ENCODE measurements at places on chromosomes 4 and X.

- no peak for DNase-seq
Observed at GRCh38 chrX:136210806-136211205, 40.4 kb downstream of the MAP7D3 start.

GRCh38 chrX:149453030-149453429, 52.1 kb downstream of the IDS start:
- no peak for DNase-seq

- DNase-seq = no peak
Observed at GRCh38 chr4:126028876-126029275, 714.1 kb downstream of the FAT4 start.

DNA sequence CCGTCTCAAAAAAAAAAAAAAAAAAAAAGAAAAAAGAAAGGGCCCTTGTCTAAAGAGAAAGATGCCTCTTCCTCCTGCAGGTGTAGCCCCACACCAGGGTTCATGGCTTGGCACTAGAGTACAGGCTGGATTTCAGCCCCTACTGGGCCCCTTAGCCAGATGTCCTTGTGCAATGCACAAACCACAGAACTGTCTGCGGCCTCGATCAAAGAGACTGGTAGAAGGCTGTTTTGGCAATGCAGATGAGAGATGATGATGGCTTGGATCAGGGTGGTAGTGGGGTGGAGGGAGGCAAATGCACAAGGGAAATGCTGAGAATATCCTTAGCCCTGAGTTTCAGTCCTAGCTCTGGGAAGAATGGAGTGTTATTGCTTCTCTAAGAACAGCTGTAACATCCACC, 26.5 kb upstream of the TSR2 start:
- DNase-seq = no peak

DNA sequence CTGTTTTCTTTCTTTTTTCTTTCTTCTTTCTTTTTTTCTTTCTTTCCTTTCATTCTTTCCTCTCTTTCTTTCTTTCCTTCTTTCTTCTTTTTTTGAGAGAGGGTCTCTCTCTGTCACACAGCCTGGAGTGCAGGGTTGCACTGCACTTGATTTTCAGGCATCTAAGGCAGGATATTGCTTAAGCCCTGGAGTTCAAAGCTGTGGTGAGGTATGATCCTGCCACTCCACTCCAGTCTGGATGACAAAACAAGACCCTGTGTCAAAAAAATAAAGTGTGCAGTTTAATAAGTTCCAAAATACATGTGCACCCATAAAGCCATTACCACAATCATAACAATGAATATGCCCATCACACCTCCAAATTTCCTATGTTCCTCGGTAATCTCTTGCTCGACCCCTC, 10.6 kb upstream of the ZNF718 start:
- DNase-seq = no peak

GRCh38 chr4:10554694-10555093, 97.5 kb upstream of the ZNF518B start:
- DNase-seq = no peak

GRCh38 chrX:57929373-57929772, 19.1 kb upstream of the ZXDA start:
- DNase-seq = no peak

DNA sequence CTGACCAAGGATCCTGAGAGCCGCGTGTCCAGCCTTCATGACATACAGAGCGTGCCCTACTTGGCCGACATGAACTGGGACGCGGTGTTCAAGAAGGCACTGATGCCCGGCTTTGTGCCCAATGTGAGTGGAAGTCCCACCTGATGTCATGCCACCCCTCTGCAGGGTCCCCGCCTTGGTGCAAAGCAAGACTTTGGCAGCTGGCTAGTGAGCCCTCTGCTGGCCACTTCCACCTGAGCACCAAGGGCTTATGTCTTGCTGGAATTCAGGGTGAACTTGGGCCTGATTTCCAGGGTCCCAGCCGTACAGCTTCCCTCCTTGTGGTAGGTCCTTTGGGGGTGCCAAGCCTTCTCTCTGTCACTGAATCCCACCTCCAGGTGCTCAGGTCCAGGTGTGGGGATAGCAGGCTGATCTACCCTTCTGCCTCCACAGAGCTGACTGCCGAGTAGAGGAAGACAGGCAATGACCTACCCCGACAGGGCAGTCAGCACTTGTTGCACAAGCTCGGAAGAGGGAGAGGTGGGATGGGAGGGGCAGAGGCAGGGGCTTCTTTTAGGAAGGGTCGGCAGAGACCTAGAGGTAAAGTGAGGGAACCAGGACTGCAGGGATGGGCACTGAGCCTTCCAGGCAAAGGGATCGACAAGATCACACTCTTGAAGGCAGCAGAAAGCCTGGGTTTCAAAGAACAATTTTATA, 248.1 kb downstream of the EVC2 start:
- no peak for DNase-seq
